ENCODE measurements at places on chromosomes 5 and 9.

- DNase-seq, result no peak
These were observed 106.7 kb downstream of the PCSK5 start for GRCh38 chr9:75997206-75997605.

GRCh38 chr9:120920806-120921178 is 5.8 kb downstream of the TRAF1 start:
- no peak for DNase-seq

GRCh38 chr5:95934207-95934804 is 27.3 kb downstream of the ELL2 start:
- DNase-seq, result no peak

GRCh38 chr9:106862110-106862820 is 701 bp upstream of the ZNF462 start:
- DNase-seq, result no peak

- no peak for DNase-seq
These were observed 210.4 kb upstream of the SLC30A5 start for GRCh38 chr5:68883436-68883835.

DNA sequence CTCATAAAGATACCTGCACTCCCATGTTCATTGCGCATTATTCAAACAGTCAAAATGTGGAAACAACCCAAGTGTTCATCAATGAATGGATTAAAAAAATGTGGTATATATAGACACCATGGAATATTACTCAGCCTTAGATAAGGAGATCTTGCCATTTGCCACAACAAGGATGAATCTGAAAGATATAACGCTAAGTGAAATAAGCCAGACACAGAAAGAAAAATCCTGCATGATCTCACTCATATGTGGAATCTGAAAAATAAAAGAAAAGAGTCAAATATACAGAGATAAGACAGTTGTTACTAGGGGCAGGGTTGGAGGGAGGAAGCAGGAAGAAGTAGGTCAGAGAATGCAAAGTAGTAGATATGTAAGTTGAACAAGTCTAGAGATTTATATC is 17.6 kb upstream of the SLIT3 start:
- no peak for DNase-seq

DNA sequence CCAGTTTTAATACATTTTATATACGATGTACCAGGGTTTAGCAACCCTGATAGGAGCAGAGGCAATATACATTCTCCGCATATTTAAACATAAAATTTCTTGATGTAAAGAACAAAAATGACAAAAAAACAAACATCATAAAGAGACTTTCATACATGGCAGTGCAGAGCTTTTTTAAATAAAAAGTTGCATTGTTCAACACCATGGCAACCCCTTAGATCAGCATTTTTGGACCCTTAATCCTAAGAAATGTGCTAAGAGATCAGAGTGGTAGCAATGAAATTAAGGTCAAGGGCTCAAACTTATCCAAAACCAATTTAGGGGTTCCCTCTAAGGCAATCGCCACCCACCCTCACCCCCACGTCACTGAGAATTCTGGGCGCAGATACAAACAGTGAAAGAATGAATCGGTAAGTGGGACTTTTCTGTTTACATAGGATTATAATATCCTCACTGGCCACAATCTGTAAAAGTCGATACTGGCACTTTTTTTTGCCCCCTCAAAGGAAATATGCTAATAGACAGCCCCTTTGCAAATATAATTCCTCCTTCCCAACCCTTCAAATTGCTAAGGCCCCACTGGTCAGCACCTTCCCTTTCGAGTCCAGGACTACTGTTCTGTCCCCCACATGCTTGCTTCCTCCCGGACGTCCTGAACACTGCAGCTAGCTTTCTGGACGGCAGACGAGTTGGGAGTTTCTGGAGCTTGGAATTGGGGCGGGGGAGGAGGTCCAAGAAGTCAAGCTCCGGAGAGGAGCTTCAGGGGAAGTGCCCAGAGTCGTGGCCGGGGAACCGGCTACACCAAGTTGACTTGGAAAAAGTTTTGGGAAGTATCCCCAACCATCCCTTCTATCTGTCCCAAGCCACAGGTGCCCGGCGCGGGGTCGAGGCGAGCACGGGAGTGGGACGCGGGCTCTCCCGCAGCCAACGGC is 2.2 kb downstream of the GAS1 start:
- DNase-seq, result no peak

DNA sequence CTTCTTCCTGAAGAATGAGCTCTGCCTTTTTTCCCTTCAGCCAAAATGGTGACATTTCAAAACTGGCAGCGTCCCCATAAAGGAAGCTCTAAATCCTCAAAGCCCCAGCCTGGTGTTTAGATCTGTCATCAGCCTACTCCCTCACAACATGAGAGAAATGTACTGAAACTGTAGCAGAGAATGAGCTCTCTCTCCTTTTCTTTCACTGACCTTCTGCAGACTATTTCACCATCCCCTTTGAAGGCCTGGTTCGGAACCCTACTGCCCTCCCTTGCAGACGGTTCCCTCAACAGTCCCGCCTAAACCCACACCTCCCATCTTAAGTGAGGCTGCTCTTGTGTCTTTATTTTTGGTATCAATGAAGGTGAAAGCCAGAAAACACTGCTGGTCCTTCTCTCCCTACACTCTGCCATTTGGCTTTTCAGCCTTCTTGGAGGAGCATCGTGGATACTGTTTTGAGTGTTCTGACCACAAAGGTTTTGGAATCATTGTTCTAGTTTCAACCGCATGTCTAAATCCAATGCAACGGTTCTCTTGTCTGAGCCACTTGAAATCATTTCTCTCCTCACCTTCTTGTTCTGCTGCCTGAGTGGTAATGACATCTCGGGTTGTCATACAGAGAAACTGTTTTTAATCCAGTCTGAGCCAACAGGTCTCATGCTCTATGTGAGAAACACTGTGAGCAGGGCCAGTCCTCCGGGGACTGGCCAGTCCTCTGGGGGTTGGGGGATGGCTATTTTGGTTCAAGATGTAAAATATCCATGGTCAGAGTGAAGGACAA is 39.0 kb downstream of the ITK start:
- DNase-seq, result no peak

DNA sequence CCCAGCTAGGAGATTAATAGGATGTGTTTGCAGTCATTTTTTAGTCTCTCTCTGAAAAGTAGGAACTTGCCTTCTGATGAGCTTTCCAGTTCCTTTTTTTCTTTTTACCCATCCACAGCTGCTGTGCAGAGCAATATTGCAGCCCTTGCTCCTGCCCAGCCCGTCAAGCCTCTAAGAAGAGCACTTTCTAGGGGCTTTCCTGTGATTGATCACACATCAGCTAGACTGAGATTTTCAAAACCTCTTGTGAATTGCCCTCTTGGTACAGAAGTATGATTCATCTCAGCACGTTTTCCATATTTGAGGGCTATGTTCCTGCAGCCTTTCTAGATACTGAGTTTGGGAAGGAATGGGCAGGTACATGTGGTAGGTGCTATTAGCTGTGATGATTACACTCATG is 93.9 kb downstream of the GALNT10 start:
- DNase-seq, result no peak

GRCh38 chr5:81428861-81429260 is 34.9 kb upstream of the ACOT12 start:
- no peak for DNase-seq

DNA sequence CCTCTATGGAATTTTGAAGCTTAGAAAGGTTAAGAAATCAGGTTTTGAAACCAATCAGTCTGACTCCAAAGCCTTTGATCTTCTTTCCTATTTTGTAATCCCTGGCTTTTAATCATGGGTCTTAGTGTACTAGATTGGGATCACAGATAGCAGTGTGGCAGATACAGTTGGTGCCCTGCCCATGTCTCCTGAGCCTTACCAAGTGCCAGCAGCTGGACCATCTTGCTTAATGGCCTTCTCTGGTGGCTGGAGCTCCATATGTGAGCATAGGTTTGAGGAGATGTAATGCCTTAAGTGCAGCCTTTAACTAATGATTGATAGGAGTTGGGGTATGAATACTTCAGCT is 16.7 kb upstream of the RIC1 start:
- DNase-seq, result no peak

GRCh38 chr9:79962836-79963235 is 391.1 kb downstream of the TLE4 start:
- no peak for DNase-seq

- no peak for DNase-seq
These were observed 107.4 kb downstream of the TUSC1 start for GRCh38 chr9:25570802-25571201.

GRCh38 chr5:148398698-148399121 is 15.0 kb downstream of the FBXO38 start:
- DNase-seq, result no peak
